ENCODE measurements at places on chromosomes 3 and 15. TPM values are rescaled to one million over a fixed set of nuclear protein-coding genes. Genes with fewer than 3 reads are reported as not detected.

DNA sequence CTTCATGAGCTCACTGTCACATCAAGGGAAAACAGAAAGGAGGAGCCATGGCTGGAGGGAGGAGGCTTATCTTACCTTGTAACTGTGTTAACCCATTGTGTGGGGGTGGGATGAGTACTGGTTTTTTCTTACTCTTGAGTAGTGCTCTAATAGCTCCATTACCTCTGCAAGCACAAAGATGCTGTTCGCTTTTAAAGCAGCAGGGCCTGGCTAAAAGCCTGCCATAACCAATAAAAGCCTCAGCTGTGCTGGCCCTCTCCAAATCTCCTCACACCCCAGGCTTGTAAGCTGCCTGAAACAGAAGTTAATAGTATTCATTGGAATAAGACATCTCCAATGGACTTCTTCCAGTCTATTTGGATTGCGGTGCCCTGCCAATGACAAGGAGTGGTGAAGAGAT is 544.1 kb downstream of the TUSC7 start:
- no peak for DNase-seq

- DNase-seq, result no peak
These were observed 1.6 kb upstream of the P2RY13 start for GRCh38 chr3:151330899-151331298.

GOLGA8J gene
- total RNA-seq, result 1.2 TPM

DNA sequence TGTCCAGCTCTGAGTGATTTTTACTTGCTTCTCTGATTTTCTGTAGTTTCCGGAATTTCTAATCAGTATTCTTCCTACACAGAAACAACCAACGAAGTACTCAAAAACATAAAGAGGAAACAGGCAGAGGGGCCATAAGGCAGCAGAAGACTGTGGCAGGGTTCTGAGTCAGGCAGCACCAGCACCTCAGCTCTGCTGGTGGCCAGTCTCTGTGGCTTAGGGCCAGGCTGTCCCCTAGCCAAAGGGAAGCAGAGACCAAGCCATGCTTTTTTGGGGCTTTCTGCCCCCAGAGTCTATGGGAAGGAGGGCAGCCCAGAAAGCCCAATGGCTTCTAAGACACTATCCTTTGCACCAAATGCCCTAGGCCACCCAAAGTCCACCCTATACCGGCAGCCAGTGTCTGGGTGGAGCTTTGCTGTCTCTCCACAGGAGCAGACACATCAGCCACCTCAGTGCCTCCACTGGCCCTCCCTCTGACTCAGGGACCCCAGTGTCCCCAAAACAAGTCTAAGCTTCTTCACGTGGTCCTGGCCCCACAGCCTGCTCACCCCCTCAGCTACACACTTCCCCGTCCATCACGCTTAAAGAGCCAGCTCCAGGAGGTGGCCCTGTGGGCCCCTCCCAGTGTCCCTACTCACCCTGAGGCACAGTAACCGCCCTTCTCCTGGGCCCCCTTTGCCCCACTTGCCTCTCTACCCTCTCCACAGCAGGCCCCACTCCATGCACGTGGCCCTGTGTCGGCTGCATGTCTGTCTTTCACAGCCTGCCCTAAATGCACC is 46.2 kb downstream of the CCDC12 start:
- DNase-seq, result no peak

- no peak for DNase-seq
These were observed 639 bp downstream of the NIPA1 start for GRCh38 chr15:22786868-22787698.

TRIM42 gene
- not detected for total RNA-seq

GRCh38 chr3:4979428-4980228 is at the start of gene BHLHE40:
BHLHE40 (plus strand) TSS chr3:4979437; CDS start chr3:4979719, 282 bp downstream.
- no peak for DNase-seq

DNA sequence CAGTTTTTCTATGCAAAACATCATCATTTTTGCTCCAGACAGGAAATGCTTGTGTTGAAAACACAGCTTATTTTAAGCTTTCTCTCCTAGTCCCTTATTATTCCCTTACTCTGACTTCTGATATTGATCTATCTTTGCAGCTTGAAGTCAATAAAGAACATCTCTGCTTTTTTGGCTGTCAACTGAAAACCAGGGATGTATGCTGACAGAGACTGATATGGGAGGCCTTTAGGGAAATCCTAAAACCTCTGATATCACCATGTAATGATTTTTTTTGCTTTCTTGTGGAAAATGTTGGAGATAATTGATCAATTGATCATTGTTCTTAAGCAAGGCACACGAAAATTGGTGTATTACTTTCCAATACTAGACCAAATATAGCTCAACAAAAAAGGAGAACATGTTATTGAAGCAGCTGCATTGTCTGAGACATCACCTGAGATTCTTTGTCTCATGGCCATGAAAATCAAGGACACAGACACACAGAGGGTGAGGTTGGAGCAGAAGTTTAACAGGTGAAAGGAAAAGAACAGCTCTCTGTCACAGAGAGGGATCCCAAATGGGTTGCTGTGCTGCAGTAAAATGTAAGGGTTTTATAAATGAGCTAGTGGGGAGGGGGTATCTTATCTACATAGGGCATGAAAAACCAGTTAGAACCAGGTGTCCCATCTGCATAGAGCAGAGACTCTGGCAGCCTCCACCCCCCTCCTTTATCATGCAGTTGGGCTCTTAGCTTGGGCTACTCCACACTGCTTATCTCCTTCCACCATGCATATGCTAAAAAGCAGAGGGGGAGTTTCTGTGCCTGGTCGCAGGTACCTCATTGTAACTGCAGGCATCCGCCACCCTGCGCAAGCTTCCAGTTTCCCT is 17.0 kb upstream of the SENP7 start:
- no peak for DNase-seq

GRCh38 chr3:70607469-70607868 is 295.0 kb upstream of the MDFIC2 start:
- DNase-seq, result no peak

- DNase-seq, result no peak
These were observed 67.6 kb downstream of the NOX5 start for GRCh38 chr15:69082021-69082502.

- DNase-seq, result no peak
These were observed 3.1 kb downstream of the ACAA1 start for GRCh38 chr3:38133557-38134405.

GRCh38 chr15:30922480-30923311 is 19.0 kb downstream of the FAN1 start:
- no peak for DNase-seq

Data from natural killer cell (primary cell).